ENCODE measurements at places on chromosomes 4 and X. TPM values are rescaled to one million over a fixed set of nuclear protein-coding genes. Genes with fewer than 3 reads are reported as not detected.
A peak's percentile ranks its signal among the peaks of the same experiment; 100 is the strongest.

The MAGEA11 gene
- not detected for total RNA-seq

The NOX1 gene
- not detected for total RNA-seq

The MAGEA4 gene
- total RNA-seq: not detected

The ARSJ gene
- total RNA-seq: not detected

The GBA3 gene
- total RNA-seq: 0.29 TPM

The RGN gene
- total RNA-seq: not detected

The ARHGAP36 gene
- not detected for total RNA-seq

The F8A1 gene
- 12.4 TPM for total RNA-seq

DNA sequence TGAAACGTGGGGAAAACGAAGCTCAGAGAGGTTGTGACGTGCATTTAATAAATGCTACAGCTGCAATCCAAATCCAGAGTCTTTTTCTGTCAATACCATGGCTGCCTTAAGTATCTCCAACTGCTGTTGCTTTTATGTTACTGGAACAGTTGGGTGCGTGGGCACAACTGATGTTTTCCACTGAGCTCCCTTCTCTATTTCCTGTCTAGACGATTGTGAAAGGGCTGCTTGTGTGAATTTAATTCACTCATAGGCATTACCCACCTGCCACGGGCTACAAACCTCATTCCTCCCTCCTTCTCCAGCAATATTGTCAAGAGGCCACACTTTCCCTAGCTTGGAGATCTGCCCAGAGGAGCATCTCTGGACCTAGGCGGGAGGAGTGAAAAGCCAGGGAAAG lies 526.0 kb downstream of the MID1IP1 start:
- no peaks in the 10 kb centered on the region for H3K36me3 ChIP-seq
- H3K4me3 ChIP-seq: no peak overlapping the region
- DNase-seq: no peak
- no peak overlapping the region for H3K27ac ChIP-seq

DNA sequence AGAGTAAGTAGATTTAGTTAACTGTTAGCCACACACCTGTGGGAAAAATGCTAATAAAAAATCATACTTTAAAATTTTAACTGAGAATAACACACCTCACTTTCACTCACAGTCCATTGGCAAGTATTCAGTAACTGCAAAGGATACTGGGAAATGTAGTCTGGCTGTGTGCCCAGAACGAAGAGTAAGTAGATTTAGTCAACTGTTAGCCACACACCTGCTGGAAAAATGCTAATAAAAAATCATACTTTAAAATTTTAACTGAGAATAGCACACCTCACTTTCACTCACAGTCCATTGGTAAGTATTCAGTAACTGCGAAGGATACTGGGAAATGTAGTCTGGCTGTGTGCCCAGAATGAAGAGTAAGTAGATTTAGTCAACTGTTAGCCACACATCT lies 178.4 kb upstream of the NWD2 start:
- DNase-seq: no peak
- no peak overlapping the region for H3K27ac ChIP-seq
- no peaks in the 10 kb centered on the region for H3K27me3 ChIP-seq
- no peak overlapping the region for H3K4me3 ChIP-seq

DNA sequence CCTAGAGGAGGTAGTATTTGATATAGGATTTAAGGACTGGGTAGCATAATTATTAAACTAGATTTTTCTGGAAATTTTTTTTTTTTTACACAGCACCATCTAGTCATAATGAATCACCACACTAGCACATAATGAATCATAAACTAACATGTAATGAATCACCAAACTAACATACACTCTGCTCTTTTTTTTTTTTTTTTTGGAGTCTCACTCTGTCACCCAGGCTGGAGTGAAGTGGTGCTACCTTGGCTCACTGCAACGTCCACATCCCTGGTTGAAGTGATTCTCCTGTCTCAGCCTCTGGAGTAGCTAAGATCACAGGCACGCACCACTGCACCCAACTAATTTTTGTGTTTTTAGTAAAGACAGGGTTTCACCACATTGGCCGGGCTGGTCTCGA lies 92.5 kb downstream of the FAM13A start:
- no peak overlapping the region for H3K4me3 ChIP-seq
- H3K4me1 ChIP-seq: no peaks in the 10 kb centered on the region
- no peak for DNase-seq
- H3K27me3 ChIP-seq: peaks cover 5% of the 10 kb centered on the region

GRCh38 chr4:173160871-173161270 lies 7.7 kb upstream of the GALNT7 start:
- H3K27me3 ChIP-seq: no peaks in the 10 kb centered on the region
- DNase-seq: no peak
- no peak overlapping the region for H3K4me3 ChIP-seq
- no peak overlapping the region for H3K27ac ChIP-seq
- no peaks in the 10 kb centered on the region for H3K36me3 ChIP-seq
- no peaks in the 10 kb centered on the region for H3K4me1 ChIP-seq

DNA sequence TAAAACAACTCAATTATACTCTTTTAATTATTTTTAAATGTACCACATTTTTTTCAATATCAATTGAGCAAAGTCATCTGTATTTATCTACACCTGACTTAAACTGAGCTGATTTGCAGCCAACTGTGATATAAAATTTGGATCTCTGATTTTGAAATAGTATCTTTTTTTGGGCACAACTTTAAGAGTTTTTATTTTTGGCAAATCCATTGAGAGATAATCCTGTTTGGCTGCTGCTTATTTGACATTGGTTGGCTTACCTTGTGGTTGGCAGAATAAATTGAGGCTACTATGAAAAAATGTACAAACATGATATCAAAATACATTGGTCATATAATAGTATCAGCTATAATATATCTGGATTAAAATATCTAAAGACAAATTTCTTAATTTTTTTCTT lies 656.0 kb upstream of the NDST4 start:
- H3K4me3 ChIP-seq: no peak overlapping the region
- DNase-seq: no peak
- H3K27ac ChIP-seq: no peak overlapping the region
- no peaks in the 10 kb centered on the region for H3K36me3 ChIP-seq
- H3K4me1 ChIP-seq: no peaks in the 10 kb centered on the region

DNA sequence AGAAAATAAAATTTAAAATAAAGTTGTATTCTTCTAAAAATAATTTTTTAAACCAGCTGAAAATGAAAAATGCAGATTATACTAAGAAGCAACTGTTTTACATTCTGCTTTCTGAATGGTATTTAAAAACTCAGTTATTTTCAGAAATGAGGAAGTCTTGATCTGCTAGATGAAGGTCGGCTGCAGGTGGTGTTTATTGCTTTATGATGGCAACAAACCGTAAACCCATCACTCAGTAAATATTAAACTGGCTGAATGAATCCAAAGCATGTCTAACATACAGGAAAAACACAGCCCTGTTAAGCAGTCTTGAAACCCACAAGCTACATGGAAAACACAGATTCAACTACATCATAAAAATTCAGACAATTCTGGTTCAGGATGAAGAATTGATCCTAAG lies 29.3 kb downstream of the DYNLT3 start:
- peaks cover 19% of the 10 kb centered on the region for H3K27me3 ChIP-seq
- DNase-seq: no peak
- no peaks in the 10 kb centered on the region for H3K36me3 ChIP-seq

DNA sequence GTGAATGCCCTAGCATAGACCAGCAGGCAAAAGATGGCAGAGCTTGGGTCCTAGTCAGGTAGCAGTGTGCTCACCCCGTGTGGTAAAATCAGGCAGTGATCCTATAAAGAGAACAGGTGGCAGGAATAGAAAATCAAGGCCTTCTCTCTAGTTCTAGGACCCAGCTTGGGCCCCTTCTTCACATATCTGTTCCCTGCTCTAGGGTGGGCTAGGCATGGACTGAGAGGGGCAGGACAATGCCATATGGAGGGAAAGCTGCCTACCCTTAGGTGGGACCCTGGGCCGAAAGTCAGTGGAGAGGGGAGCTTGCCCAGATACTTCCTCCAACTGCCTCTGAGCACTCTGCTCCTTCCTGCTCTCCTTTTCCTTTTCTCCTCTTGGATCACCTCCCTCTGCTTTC lies 117.4 kb upstream of the NALF2 start:
- H3K27me3 ChIP-seq: peaks cover 11% of the 10 kb centered on the region
- H3K4me3 ChIP-seq: no peak overlapping the region
- no peaks in the 10 kb centered on the region for H3K4me1 ChIP-seq
- H3K27ac ChIP-seq: no peak overlapping the region

GRCh38 chrX:40086569-40087335 lies 11.0 kb downstream of the BCOR start:
- peaks cover 18% of the 10 kb centered on the region for H3K27me3 ChIP-seq
- H3K36me3 ChIP-seq: no peaks in the 10 kb centered on the region
- no peak for DNase-seq
- H3K4me1 ChIP-seq: peaks cover 37% of the 10 kb centered on the region

DNA sequence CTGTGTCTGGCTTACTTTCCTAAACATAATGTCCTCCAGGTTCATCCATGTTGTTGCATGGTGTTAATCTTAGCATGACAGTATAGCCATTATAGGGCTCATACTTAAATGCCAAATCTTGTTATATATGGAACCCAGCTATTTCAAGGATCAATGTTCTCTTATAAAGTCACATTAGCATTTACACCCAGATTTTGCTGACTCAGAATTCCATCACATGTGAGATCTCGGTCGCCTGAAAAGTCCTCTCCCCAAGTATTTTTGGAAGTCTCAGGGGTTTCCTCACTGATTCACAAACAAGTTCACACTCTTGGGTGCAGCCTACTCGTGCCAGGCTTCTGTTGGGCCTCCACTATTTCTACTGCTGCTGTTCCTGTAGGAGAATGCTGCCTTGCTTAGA lies 19.9 kb upstream of the C4orf51 start:
- no peak overlapping the region for H3K4me3 ChIP-seq
- no peaks in the 10 kb centered on the region for H3K4me1 ChIP-seq
- H3K27me3 ChIP-seq: no peaks in the 10 kb centered on the region
- no peak for DNase-seq

DNA sequence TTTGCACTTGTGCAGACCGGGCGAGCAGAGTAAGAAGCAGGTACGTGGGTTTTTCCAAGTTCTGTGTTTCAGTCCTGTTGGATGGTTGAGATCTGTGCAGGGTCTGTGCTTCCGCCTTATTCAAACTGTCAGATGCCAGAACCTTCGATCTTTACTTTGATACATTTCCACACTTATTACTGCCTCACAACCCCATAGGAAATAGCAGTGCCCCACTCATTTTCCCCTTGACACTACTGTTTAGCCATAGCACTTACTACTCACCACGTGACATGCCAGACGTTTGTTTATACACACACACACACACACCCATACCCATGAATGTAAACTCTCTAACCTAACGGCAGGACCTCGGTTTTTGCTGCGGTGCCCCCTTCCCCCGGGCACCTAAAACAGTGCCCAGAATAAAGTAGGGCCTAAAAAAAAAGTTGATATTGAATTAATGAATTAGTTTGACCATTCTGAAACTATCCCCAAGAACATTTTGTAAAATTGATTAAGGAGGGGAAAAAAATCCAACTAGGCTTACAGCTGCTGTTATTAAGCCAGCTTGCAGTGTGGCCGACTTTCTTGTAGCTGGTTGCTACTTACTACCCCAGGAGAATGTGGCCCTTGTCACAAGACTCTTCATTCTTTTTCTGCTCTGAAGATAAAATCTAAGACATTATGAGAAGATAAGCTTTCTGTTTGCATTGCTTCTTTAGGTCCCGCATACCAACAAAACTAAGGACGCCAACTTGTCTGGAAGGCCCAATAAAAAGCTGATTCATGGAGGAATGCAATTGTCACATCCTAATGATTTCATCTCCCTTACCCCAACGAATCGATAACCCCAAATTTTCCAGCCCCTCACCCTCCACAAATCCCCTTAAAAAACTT lies 704 bp upstream of the SEPSECS start:
- peak overlapping the region; percentile 98 for H3K4me3 ChIP-seq
- no peak for DNase-seq
- peaks cover 5% of the 10 kb centered on the region for H3K36me3 ChIP-seq
- H3K27ac ChIP-seq: peak overlapping the region; percentile 99
- no peaks in the 10 kb centered on the region for H3K27me3 ChIP-seq

DNA sequence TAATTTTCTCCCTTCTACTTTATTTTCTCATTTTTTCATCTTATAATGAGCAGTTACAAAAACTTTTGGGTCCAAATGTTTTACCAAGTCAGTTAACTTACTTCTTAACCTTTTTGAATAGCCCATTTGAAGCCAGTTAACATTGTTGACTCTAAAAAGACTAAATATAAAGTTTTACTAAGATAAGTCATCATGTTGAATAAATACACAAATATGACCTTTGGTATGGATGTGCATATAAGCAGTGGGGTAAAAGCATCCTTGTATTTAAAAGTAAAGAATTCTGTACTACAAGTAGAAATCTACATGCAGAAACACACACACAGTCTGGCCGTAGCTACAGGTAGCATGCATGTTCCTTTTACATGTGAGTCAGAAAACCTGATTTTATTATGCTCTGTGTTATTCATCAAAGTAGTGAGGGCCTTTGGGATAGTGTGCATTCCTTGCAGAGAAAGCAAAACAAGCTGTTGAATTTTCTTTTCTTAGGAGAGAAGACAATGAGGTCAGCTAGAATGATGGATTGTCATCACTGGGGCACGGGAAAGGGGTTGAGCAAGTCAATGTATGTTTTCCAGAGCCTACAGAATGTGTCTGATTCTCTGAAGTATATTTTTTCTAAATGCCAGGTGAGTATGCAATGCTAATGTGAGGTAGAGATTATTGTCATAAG lies 533.2 kb upstream of the AGA start:
- no peaks in the 10 kb centered on the region for H3K4me1 ChIP-seq
- no peaks in the 10 kb centered on the region for H3K36me3 ChIP-seq
- no peak overlapping the region for H3K4me3 ChIP-seq
- H3K27ac ChIP-seq: no peak overlapping the region
- no peak for DNase-seq

DNA sequence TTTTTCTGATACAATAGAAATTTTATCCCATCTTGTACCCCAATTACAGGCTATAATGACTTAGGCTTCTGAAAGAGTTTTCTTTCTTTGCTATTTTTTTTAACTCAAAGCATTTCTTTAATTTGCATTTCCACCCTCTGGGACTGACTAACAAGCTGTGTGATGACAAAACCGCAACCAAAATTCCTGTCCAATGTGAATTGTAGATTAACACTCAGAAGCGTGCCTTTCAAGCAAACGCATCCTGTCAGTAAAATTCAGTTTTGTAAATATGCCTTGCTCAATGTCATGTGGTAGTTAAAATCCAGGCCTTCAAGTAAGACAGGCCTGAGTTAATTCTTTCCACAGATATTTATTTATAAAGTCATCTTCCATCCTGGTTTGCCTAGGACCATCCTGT lies 50.3 kb downstream of the STK32B start:
- H3K36me3 ChIP-seq: no peaks in the 10 kb centered on the region
- peaks cover 13% of the 10 kb centered on the region for H3K27me3 ChIP-seq
- no peak overlapping the region for H3K4me3 ChIP-seq
- no peaks in the 10 kb centered on the region for H3K4me1 ChIP-seq

- peak within 1 kb of the TSS; percentile 98 for H3K27ac ChIP-seq
- peak within 1 kb of the TSS; percentile 99 for H3K4me3 ChIP-seq
- peak; percentile 88 for DNase-seq
- H3K36me3 ChIP-seq: peaks cover 10% of the 10 kb centered on the region
These were observed at the start of gene PRKX for GRCh38 chrX:3713225-3713936. Gene PRKX (minus strand): TSS chrX:3713649. CDS start chrX:3713253, 396 bp downstream.

DNA sequence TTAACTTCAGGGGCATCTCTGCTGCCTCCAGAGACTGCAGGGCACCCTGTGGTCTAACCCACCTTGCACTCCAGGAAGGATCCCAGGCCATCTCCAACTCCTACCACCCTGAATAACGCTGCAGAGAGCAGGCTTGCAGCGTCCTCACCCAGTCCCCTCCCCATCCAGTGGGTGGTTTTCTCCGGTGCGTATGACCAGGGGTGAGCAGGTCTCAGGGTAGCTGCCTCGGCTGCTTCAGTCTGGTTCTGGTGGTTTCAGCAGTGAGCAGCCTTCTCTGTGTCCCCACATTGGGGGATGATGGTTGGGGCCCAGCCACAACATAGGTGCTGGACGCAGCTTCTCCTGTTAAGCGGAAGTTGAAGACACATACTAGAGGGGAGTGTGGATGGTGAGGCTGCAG lies 38.6 kb upstream of the SORCS2 start:
- no peaks in the 10 kb centered on the region for H3K36me3 ChIP-seq
- peaks cover 3% of the 10 kb centered on the region for H3K4me1 ChIP-seq
- no peak overlapping the region for H3K4me3 ChIP-seq
- H3K27ac ChIP-seq: no peak overlapping the region
